Germinal center (tissue), 1 donor: ENCODE measurements at places on chromosomes 1 and 21.
A peak's percentile ranks its signal among the peaks of the same experiment; 100 is the strongest.

- no peak for DNase-seq
Measured at GRCh38 chr1:246629976-246630375, 63.7 kb downstream of the CNST start.

GRCh38 chr1:64515427-64515826 lies 45.5 kb downstream of the CACHD1 start:
- no peak for DNase-seq

GRCh38 chr1:2350911-2351655 lies 40.3 kb downstream of the MORN1 start:
- DNase-seq = no peak

- no peak for DNase-seq
Measured at GRCh38 chr1:200837931-200838571, 34.7 kb upstream of the GPR25 start.

DNA sequence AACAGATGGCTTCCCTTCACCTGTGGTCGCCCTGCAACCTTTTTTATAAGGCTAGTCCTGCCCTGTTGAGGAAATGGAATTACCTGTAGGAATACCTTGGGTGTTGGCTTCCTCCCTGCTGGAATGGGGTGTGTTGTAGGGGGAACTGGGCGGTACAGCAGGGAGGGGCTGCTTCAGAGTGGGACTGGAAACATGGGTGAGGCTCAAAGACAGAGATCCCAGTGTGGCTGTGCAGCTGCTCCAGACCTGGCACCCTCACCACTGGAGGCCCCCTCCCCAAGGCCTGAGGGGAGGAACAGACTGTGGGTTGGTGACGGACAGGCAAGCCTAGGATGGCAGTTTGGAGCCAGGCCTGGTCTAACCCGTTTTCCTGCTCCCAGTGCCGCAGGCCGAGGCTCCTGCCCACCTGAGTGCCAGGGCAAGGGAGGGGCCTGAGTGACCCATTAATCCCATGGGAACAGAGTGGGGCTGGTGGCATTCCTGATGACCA lies 4.5 kb downstream of the EFNA3 start:
- DNase-seq = no peak

DNA sequence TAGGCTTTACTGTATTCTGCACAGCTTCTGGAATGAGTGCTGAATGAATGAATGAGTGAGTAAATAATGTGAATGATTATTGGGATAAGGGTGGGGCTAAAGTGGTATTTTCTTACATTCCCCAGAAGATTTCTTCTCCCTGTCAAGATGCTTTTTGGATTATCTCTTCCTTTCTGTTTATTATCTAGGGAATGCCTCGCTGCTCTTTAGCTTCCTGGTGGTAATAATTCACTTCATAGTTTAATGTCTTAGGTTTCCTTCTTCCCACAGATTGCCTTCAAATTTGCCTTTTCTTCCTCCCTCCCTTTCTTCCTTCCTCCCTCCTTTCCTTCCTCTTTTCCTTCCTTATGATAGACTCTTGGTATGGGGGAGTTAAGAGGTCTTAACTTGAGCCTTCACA lies 24.0 kb downstream of the DDR2 start:
- DNase-seq = no peak

DNA sequence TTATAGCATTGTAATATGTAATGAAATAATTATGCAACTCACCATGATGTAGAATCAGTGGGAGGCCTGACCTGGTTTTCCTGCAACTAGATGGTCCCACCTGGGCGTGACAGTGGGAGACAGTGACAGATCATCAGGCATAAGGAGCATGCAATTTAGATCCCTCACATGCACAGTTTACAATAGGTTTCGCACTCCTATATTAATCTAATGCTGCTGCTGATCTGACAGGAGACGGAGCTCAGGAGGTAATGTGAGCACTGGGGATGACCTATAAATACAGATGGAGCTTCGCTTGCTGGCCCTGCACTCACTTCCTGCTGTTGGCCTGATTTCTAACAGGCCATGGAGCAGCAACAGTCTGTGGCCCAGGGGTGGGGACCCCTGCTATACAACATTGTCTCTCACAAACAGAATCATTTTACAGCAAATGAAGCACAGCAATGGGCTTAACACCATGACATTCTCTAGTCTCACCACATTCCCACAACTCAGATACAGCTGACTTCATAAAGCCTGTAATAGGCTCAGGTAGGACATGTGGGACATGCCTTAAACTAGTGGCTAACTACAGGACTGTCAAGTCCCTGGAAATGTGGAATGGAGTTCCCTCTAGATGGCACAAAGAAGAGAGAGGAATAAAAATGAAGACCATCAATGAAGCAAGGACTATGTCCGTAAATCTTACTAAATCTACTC lies 40.7 kb upstream of the SLC5A9 start:
- no peak for DNase-seq

GRCh38 chr1:114336360-114336759 lies 174.6 kb downstream of the TRIM33 start:
- DNase-seq = no peak

DNA sequence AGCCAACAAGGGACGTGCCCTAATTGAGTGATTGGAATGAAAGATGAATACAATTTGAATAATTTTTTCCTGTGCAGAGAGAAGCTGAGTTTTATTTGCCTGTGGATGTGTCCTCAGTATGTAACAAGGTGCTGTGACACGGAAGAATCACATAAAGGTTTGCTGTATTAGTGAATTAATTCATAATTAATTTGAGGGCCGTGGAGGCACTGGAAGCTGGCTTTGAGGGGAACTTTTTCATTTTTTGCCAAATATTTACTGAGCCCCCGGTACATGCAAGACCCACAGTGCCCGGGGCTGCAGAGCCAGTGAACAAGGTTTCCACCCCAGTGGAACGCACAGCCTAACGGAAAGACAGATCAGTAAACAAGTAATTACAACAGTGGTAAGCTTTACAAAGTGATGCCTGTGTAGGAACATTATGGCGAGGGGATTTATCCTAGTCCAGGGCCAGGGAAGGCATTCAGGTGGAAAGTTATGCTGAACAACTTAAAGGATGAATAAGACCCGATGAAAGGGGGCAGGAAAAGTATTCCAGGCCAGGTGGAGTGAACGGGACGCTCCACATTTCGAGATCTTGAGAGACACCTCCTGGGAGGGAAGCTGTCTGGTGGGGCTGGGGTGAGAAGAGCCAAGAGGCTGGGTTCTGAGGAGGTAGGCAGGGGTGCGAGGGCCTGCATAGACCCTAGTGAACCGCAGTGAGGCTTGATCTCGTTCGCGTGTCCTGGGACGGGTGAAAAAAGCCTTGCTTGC lies 773 bp upstream of the RCC2 start:
- no peak for DNase-seq

DNA sequence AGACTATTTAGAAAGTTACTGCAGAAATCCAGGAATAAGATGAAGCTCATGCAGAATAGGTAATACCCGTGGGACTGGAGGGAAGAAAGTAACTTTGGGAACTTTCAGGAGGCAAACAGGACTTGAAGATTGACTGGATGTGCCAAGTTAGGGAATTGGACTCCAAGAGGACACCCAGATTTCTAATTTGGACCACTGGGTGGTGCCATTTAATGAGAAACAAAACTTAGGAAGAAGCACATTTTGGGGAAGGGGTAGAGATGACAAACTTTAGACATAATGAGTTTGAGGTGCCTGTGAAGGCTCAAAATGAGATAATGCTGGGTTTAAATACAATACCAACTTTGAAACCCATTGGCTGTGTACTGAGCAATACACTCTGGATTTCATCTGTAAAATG lies 3.3 kb upstream of the B4GALT3 start:
- no peak for DNase-seq

DNA sequence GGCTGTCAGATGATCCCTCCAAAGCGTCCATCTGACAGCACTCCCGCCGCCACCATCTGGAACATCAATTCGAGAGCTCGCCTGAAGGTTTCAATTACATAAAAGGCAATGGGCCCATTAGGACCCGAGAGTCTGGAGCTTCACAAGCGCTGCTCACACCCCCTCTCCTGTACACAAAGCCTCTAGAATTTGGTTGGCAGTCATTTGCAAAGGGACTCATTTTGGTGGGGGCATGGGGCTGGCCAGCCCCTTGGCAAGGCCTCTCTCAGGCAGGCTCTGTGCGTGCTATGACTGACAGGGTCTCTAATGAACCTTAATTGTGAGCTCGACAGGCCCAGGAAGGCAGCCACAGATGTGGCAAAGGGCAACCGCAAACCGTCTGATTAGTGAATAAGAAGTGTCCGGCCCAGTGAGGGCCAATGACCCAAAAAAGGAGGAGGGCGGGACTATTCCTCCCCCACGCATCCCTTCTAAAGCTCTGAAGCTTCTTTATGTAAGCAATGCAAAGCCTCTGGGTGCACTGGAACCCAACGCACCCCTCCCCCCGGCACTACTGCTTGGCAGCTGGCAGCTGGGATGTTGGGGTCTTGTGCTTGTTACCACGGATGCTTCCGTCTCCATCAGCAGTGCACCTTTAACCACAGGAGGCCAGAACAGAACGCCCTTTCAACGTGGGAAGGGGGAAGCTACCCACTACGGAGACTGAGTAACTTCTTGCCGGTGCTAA lies 79.4 kb downstream of the CAPZB start:
- DNase-seq = no peak

GRCh38 chr1:36858553-36858952 lies 175.8 kb downstream of the GRIK3 start:
- no peak for DNase-seq

DNA sequence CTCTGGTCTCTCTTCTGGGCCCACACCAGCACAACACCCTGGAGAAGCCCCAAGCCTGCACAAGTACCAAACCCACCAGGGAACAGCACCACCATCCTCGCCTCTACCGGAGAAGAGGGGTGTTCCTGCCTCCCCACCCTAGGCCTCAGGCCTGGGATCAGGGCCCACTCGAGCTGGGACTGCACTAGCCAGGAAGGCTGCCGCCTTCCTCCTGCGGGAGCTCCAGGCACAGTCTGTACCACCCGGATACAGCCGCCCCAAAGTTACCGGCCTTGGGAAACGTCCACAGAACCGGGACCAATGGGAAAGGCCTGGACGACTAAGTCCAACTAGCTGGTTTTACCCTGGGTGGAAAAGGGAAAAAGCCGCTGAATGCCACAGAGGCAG lies 3.4 kb downstream of the TAL1 start:
- no peak for DNase-seq

GRCh38 chr1:205430696-205431305 lies 8.9 kb upstream of the LEMD1 start:
- DNase-seq = peak; percentile 88

- DNase-seq = no peak
Measured at GRCh38 chr21:45331531-45332147, 43.9 kb upstream of the POFUT2 start.

DNA sequence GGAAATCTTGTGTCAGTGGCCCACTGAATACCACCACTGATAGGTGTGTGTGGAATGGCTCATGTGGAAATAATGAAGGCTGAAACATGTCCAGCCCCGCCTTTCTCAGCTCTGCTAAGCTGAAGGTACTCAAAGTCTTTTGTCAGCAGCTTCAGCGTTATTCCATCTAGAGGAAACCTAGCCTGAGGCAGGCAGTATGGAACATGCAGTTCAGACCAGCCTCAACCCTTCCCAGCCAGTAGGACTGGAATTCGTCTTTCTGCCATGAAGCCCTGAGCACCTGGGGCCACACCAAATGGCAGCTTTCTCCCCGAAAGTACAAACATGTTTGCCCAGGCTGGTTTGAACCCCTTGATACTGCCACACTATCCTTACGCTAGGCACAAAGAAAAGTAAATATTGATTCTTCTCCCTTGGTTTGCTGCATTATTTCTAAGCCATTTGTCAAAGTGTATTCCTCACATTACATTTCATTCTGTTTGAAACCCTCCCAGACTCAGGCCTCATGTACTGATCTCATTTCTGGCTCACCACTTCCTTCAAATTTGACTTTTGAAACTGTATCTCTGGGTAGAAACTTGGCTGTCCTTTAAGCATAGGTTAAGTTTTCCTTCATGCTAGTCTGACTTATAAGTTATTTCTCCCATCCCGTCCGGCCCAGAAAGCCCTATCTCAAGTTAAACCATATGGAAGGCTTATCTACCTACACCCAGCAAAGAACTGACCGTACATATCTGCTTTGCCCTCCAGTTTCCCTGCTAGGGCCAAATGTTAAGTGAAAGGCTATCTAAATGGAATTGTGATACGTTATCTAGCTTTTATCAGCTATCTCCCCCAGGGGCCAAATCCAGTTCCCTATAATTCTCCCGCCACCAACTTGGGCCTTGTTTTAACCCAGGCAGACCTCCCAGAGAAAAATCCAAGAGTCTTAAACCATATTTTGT lies 45.7 kb upstream of the HOOK1 start:
- no peak for DNase-seq

DNA sequence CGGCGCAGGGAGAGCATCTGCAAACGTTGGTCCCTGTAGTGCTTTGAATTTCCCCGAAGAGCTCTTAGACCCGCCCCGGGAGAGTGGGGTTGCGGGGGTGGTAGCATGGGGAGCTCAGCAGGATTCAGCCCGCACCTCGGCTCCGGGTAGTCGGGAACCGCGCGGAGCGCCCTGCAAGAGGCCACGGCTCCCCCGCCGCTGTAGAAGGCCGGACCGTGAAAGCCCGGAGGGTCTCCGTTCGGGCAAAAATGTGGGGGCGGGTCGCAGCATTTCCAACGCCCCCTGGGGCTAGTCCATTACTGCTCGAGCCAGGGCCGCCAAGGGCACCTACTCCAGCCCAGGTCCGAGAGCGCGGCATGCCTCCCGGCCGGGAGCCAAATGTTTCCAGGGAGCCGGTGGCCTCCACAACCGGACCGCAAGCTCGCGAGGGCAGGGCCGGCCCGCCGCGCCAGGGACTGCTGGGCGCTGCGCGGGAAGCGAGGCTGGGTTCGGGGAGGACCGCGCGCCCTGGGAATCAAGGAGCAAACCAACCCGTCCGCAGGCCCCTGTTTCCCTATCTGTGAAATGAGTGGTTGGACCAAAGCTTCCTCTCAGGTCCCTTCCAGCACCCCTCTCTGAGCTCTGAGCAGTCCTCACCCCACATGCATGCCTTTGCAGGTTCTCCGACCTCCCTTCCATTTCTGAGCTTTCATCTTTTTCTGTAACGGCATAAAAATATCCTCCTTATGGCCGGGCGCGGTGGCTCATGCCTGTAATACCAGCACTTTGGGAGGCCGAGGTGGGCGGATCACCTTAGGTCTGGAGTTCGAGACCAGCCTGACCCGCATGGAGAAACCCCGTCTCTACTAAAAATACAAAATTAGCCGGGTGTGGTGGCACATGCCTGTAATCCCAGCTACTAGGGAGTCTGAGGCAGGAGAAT lies 775 bp upstream of the TMEM63A start:
- no peak for DNase-seq

DNA sequence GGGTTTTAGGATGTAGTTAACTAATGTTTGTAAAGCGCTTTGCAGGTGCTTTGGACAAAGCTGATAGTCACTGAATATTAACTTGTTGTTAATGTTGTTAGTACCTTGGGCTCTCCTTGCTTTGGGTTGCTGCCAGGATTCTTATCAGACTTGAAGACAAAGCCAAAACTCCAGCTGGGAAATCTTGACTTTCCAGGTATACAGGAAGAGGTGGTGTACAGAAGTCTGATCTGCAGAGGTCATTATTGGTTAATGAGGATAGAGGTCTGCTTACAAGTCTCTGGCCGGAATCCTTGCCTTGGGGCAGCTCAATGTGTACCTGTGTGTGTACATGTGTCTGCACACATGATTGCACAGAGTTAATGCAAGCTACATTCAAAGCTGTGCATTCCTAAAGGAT lies 96.0 kb upstream of the POU3F1 start:
- DNase-seq = no peak

- DNase-seq = no peak
Measured at GRCh38 chr1:180674603-180675530, 43.0 kb downstream of the XPR1 start.
